ENCODE measurements at places on chromosomes 5 and 9.

DNA sequence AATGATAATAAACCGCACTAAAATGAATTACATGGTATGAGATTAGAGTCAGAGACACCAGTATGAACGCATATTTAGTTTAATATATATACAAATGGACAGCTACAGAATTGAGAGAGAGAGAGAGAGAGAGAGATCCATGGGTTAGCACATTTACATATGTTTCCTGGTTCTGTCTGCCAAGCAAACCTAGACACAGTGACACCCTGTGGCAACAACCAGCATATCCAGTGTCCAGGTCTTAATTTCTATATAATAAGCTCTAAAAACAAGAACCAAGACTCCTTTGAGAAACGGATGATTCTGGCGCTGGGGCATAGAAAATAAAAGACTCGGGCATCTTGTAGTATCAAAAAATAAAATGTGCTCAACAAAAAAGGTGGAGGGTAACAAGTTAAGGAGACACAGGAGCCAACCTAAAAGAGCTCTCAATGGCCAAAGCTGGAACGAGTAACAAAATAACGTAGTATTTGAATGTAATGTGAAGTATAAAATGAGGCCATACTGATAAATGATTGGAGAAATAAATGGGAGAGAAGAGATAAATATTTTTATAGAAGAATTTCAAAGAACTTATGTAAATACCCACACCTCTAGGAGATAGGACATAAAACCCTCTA lies 84.5 kb downstream of the RFX3 start:
- peak; percentile 65 for DNase-seq

GRCh38 chr5:155982354-155982753 lies 344.6 kb upstream of the SGCD start:
- no peak for DNase-seq

- no peak for DNase-seq
These were observed 15.9 kb downstream of the ATP6V0E1 start for GRCh38 chr5:172999372-172999973.

GRCh38 chr5:180086816-180087399 lies 15.3 kb upstream of the RNF130 start:
- DNase-seq = no peak

DNA sequence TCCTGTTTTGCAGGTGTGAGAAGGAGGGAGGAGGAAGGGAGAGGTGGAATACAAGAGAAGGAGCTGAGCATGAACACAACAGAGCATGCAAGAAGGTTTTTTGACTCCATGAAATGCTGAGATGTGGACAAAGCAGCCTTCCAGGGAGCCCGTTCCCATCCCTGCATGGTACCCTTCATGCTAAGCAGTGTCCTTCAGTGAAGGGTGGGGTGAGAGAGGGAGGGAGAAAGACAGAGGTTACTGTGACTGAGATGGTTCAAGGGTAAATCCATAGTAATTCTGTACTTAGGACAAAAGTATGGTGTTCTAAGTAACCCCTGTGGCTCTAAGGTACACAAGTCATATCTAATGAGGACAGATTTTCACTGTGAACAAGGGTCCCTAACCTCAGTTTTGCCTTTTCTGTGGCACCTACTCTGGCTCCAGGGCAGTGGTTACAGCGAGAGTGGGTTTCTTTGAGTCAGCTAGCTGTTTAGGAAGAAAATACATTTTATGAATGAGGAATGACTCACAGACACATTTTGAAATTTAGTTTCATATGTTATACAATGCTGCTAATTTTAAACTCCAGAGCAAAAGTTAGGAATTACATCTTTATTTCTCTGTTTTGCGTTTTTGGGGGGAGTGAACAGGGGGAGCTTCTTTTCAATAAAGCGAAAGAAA lies 184.9 kb upstream of the SLC12A2 start:
- DNase-seq = no peak

GRCh38 chr9:120891245-120891883 lies 14.4 kb upstream of the PHF19 start:
- DNase-seq = peak; percentile 89

DNA sequence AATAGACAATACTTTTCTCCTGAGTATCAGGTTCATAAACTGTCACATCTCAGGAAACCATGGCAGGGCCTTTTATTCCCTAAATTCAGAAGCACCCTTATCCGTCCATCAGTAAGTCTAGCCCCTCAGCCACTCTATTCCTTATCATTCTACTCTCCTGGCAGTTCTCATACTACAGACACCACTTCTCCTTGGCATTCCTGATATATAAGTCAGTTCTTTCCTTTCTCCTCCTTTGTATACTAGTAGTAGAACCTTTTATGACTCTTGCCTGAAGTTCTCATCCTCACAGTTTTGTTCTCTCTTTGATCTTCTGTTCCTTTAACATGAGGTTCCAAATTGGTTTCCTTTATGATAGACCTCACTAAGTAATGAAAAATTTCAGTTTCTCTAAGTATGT lies 29.3 kb downstream of the GRAMD2B start:
- no peak for DNase-seq

- DNase-seq = no peak
These were observed 144.6 kb upstream of the NMUR2 start for GRCh38 chr5:152549709-152550108.

DNA sequence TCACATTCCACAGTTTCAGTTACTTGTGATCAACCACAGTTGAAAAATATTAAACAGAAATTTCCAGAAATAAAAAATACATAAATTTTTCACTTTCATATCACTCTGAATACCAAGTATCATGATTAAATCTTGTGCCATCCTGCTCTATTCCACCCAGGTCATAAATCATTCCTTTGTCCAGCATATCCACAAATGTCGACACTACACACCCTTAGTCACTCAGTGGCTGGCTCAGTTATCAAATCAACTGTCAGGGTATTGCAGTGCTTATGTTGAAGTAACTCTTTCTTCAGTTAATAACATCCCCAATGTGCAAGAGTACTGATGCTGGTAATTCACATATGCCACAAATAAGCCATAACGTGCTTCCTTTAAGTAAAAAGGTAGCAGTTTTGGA lies 115.7 kb downstream of the FBXL17 start:
- DNase-seq = no peak

GRCh38 chr9:25935188-25935587 lies 256.9 kb upstream of the TUSC1 start:
- DNase-seq = no peak

- DNase-seq = no peak
These were observed at the start of gene ARSI for GRCh38 chr5:150302301-150303069. Gene ARSI (minus strand): TSS chr5:150302905. CDS start chr5:150302373, 532 bp downstream.

DNA sequence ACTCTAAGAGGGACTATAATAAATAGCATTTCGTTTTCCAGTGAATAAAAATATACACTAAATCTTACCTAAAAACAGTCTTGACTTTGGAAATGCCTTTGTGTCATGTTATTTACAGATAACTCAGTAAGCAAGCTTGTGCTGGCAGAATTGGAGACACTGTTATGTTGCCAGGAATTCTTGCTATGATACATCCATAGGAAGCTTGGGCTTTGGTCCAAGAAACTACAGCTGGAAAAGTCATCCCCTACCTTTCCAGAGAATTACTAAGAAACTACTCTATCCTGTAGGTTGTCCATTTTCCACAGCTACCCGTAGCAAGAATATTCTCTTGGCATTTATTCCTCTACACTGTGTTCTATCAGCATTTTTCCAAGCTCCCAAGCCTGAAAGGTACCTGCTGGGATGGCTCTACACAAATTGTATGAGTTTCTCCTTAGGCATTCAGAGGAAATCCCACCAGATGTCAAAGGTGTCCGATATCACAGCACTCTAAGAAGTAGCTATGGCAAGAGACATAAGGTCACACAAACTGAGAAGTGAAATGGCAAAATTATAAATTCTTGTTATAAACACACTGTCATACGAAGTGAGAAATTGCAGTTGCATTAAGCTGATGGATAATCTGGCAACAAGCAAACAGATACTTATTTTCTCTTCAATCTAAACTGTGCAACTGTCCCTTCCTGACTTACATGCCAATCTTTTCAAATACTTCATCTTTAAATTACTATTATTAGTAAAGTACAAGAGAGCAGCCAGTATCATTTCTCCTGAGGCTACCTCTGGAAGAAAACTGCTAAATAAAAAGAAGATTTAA lies 68.5 kb downstream of the MCTP1 start:
- no peak for DNase-seq

DNA sequence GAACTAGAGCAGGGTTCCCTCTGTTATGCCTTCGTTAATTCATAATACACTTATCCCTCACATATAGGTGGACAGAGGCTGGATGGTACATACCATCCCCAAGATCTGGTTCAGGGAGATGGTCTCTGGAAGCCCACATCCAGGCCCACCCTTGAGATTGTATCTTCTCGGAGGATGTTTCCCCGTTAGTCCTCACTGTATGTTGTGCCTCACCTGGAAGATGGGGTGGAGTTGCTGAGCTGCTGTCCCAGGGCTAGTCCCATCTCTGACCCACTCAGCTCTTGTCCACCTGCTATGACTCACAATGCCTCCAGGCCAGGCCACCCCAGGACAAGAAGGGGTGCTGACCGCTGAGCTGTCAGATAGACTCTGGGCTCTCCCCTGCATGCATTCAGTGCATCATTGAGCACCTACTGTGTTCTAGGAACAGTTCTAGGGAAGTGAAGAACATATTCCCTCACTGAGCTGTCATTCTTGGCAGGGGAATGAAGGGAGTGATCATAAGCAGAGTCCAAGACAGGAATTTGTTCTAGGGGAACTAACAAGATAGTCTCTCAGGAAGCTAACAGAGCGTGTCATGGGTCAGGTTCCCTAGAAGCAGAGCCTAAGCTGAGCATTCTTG lies at the start of gene CBY3:
TSS of gene CBY3 (minus strand) at position 255 of the 622 bp plus-strand sequence. CDS start at position 139, 116 bp downstream.
- no peak for DNase-seq

DNA sequence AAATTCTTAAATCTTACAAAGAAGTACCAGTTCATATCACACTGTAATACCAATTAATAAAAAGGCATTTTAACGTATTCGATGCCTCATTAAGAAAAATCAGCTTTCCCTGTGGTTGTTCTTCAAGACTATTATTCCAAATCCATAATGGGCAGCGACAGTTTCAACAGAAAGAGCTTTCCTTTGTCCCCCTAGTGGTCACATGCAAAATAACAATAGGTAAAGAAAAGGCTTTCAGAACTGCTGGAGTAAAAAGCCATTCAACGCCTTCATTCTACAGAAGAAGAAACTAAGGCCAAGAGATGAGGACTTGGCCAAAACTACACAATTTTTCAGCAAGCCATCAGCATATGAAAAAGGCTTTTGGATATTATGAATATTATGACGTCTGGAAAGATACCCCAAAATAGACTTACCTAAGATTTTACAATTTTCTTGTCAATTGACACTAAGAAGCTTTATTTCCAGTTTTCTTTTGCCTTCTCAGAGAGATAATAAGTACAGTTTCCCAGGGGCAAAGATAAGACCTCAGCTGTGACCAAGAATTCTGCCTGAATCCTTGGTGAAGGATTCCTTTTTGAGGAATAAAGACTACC lies 6.7 kb upstream of the CDH6 start:
- no peak for DNase-seq

GRCh38 chr9:122814545-122814944 lies 13.8 kb downstream of the PDCL start:
- no peak for DNase-seq

DNA sequence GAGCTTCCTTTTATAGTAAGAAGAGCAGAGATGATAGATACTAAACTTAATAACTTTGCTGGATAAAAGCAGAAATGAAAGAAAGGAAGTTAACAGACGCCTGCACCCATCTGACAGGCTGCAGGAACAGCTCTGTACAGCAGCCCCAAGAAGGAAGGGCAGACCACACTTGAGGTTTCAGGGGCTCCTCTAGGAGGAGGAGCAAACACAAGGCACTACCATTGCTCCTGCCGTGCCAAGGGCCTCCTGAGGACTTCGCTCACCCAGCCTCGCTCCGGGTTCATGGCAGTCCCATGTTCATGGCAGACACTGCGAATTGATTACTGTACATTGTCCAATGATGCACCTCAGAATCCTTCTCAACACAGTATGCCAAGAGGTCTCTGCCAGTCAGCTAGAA lies 85.1 kb downstream of the AMBP start:
- no peak for DNase-seq

DNA sequence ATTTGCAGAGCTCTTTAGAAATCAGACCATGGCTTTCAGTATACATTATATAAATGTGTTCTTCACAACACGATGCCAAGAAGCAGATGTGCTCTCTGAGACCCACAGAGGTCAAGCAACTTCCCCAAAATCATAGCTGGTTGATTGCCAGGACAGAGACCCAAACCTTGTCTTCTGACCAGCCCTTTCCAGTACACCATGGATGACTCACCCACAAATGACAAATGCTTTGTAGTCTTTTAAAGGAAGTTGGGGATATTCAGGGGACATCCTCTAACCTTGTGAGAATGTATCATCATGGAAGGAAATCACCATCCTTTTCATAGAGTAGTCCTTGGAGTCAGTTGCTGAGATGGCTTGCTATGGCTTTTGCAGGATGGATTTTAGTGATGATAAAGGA lies 30.1 kb downstream of the ZNF462 start:
- no peak for DNase-seq

DNA sequence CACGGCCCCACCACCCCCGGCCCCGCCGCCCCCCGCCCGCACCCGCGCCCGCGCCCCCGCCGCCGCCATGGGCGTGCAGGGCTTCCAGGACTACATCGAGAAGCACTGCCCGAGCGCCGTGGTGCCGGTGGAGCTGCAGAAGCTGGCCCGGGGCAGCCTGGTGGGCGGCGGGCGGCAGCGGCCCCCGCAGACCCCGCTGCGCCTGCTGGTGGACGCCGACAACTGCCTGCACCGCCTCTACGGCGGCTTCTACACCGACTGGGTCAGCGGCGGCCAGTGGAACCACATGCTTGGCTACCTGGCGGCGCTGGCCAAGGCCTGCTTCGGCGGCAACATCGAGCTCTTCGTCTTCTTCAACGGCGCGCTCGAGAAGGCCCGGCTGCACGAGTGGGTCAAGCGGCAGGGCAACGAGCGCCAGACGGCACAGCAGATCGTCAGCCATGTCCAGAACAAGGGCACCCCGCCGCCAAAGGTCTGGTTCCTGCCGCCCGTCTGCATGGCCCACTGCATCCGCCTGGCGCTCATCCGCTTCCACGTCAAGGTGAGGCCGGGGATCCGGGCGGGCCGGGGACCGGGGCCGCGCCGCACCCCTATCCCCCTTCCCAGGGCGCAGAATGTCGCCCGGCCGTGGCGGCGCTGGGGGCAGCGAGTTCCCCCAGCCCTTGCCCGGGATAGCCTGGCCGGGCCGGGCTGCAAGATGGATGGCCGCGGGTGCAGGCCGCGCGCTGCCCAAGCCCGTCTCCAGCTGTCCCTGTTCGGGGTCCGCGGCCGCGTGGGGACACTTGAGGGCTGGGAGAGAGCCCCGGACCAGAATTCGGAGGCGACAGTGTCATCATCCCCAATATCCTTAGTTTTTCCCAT lies 594 bp downstream of the FAM120A start:
- peak; percentile 28 for DNase-seq

DNA sequence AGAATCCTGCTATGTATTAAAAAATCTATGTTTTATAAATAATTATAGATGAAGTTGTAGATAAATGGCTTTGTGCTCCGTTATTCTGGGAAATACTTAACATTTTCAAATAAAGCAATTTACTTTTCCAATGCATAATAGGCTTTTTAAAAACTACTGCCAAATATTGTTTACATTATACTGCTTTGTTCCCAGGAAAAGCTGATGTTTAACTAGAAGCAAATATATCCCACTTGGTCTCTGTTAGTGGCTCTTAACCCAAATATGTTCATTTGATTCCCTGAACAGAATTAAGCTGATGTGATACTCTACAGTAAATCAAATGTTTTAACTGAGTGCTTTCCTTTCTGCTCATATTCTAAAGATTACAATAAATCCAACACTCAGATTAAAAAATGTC lies 326.3 kb downstream of the SLCO4C1 start:
- no peak for DNase-seq

Data from T-helper 2 cell (primary cell).